ENCODE measurements at places on chromosomes 4 and X.

DNA sequence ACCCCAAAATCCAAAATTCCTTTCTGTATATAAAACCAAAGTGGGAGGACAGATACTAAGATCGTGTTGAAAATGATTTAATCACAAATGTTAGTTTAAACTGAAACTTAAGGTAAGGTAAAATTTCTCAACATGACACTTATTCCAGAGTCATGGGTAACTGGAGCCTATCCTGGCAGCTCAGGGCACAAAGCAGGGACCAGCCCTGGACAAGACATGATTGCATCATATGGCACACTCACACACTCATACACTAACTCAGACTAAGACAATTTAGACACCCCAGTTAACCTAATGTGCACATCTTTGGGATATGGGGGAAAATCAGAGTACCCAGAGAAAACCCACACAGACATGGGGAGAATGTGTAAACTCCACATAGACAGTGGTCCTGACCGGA lies 244.1 kb upstream of the TEX13A start:
- no peak for DNase-seq

DNA sequence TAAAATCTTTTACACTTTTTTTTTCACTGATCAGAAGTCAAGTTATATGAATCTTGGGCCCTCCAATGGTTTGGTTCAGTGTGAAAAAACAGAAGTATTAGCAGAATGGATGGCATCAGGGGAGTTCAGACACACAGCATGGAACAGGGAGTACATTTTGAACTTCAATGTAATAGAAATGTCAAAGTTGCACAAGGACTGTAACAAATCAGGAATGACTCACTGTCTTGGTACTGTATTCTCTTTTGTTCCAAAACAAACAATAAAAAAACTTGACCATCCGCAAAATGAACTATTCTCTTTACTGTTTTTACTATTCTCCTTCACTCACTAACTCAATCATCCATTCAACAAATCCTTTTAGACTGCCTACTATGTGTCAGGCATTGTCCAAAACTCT lies 401.0 kb downstream of the FSTL5 start:
- DNase-seq, result no peak

- no peak for DNase-seq
Observed at GRCh38 chrX:117096528-117096927, 633.8 kb upstream of the CT83 start.

GRCh38 chr4:154822775-154823174 lies 41.7 kb downstream of the RBM46 start:
- DNase-seq, result no peak

DNA sequence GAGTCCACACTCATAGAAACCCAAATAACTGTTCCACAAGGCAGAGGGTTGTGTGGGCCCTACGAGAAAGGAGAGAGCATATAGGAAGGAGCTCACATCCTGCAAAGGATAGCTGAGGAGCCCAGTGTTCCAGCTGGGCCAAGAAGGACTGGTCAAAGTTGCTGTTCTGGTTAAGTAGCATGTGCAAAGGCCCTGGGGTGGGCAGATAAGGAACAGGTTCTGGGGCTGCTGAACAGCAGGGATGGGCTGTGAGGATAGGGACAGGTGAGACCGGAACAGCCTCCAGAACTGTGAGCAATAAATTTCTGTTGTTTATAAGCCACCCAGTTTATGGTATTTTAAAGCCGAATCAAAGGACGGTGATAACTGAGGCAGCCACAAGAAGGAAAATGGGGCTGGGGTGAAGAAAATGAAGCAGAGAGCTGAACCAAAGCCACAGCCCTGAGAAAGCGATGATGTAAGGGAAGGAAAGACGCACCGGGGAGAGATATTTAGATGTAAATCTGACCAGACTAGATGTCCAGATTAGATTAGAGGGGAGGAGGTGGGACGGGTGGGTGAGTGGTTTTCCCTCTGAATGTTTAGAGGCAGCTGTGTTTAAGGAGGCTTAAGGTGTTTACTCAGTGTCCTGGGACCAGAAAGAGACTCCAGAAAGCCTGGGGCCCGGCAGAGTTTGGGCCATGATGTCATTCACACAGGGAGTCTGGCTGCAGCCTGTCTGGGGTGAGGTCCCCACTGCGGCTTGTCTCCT lies 180.8 kb upstream of the BCOR start:
- DNase-seq, result no peak

- DNase-seq, result no peak
Observed at GRCh38 chr4:849478-850175, 23.7 kb upstream of the CPLX1 start.

- DNase-seq, result no peak
Observed at GRCh38 chrX:149830192-149830873, 48.6 kb downstream of the MAGEA9 start.

- DNase-seq, result no peak
Observed at GRCh38 chr4:128820671-128821070, 11.2 kb downstream of the JADE1 start.

DNA sequence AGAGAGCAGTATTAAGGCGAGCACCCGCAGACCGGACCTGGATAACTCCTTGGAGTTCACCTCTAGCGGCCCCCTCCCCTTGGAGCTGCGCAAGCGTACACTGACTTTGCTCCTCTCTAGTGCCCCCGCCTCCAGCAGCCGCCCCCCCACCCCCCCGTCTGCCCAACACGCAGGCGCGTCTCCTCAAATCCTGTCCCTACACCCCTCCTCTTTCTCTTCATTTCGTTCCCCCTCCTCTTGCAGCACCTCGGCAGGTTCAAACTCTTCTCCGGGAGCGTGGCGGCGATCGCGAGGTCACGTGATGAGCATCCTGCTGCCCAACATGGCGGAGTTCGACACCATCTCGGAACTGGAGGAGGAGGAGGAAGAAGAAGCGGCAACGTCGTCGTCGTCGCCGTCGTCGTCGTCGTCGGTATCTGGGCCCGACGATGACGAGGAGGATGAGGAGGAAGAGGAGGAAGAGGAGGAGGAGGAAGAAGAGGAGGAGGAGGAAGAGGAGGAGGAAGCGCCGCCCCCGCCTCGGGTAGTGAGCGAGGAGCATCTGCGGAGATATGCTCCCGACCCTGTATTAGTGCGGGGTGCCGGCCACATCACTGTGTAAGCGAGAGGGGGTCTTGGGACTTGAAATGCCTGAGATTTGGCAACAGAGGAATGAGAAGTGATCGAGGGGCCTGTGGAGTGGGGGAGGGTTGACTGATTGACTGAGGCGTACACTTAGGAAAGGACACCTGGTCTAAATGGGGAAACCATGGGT lies at the start of gene CHIC1:
Gene CHIC1, plus strand, starts transcription at position 214 of the 754 bp plus-strand sequence. Its CDS starts 88 bp downstream, at position 302.
- DNase-seq, result peak; percentile 42

Measured in GM12864 (cell line).